Activated CD8-positive, alpha-beta memory T cell treated with anti-CD3 and anti-CD28 coated beads for 1 hour (primary cell): ENCODE measurements at places on chromosomes 2 and 18.

GRCh38 chr2:109171444-109172334, 42.7 kb downstream of the SH3RF3 start:
- DNase-seq: no peak

GRCh38 chr2:184371641-184372040, 226.7 kb upstream of the ZNF804A start:
- DNase-seq: no peak

DNA sequence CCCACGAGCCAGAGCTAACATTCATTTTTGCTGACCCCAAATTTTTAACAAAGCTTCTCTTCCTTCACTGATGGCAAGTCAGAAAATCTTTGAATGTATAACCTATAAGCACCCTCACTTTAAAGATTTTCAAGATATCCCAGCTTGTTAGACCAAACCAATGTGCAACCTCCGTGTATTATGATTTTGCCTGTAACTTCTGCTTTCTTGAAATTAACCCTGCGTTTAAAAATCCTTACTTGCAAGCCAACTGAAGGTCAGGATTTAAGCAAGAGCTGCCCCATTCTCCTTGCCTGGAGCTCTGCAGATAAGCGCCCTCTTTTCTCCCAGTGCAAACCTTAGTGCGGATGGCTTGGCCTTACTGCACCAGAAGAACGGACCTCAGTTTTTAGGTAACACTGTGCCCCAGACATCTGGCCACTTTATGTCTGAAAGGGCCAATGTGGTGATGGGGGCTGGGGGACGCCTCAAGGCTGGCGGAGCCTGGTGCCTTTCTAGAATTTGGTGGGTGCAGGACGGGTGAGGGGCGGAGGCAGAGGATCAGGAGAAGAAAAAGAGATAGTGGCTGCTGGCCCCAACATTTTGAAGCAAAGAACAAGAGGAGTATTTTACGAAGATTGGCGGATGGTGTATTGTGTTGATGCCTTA, 805 bp upstream of the TNFRSF11A start:
- DNase-seq: no peak

DNA sequence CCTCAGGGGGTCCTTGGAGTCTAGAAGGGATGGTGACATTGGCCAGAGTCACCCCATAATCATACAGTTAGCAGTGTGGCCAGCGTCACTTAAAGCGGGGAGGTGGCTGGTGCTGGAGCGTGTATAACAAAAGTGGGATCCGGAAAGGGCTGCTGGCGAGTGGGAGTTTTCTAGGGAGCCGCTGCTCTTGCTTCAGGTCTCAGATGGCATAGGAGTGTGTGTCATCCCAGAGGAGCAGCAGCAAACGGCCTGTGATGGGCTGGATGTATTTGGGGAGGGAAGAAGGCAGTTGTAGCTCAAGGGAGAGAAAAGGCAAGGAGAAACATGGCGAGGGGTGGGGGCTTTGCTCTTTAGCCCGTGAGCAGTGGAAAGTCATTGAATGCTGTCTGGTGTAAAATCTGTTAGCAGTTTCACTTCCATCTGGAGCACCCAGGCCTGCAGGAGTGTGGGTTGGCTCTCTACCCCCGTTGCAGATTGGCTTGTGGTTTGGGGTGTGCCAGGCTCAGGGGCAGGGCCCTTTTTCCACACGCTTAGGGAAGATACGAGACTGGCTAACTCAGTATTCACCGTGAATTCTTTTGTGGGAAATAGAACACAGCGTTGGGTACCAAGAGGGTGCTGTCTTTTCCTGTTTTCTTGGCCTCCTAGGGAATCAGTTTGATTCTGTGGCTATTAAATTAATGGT, 120.5 kb downstream of the AGAP1 start:
- DNase-seq: no peak

- no peak for DNase-seq
Observed at GRCh38 chr2:129748250-129748649, 231.2 kb upstream of the RAB6C start.

DNA sequence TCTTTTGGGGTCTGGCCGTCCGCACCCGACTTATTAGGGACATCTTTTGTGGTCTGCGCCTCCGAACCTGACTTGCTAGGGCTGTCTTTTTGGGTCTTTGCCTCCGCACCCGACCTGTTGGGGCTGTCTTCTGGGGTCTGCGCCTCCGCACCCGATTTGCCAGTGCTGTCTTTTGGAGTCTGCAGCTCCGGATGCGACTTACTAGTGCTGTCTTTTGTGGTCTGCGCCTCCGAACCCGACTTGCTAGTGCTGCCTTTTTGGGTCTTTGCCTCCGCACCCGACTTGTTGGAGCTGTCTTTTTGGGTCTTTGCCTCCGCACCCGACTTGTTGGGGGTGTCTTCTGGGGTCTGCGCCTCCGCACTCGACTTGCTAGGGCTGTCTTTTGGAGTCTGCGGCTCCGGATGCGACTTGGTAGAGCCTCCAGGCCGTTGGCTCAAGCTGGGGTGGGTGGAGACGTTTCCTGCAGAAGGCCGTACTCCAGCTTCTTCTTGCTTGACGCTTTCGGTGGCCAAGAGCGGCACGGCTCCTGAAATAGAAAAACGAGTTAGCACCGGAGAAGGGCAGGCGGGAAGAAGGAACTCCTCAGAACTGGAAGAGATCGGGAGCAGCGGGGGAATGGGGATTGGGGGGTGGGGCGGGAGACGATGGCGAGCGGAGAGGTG, 498 bp downstream of the TGOLN2 start:
- DNase-seq: peak; percentile 33

- DNase-seq: no peak
Observed at GRCh38 chr2:11559786-11560155, 25.9 kb downstream of the GREB1 start.

- DNase-seq: no peak
Observed at GRCh38 chr2:25576596-25576995, 96.8 kb downstream of the DTNB start.

DNA sequence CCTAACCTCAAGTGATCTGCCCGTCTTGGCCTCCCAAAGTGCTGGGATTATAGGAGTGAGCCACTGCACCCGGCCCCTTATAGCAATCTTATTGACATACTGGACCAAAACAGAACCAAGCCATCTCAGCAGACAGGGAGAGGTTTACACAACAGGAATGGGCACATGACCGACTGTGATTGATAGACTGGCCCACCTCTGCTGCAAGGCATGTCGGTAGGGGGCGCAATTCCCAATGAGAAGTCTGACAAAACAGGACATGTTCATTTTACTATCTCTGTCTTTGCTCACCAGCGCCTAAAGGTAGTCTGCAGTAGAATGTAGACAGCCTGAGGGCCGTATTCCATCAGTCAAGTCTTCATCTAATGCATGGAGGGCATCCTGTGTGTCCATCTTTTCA, 2.0 kb downstream of the LYPD6B start:
- DNase-seq: peak; percentile 37

- DNase-seq: no peak
Observed at GRCh38 chr2:112166806-112167499, 28.8 kb downstream of the FBLN7 start.

- DNase-seq: no peak
Observed at GRCh38 chr18:70207181-70207580, 1.7 kb upstream of the RTTN start.

- DNase-seq: no peak
Observed at GRCh38 chr2:85545780-85546240, 6.8 kb downstream of the MAT2A start.

DNA sequence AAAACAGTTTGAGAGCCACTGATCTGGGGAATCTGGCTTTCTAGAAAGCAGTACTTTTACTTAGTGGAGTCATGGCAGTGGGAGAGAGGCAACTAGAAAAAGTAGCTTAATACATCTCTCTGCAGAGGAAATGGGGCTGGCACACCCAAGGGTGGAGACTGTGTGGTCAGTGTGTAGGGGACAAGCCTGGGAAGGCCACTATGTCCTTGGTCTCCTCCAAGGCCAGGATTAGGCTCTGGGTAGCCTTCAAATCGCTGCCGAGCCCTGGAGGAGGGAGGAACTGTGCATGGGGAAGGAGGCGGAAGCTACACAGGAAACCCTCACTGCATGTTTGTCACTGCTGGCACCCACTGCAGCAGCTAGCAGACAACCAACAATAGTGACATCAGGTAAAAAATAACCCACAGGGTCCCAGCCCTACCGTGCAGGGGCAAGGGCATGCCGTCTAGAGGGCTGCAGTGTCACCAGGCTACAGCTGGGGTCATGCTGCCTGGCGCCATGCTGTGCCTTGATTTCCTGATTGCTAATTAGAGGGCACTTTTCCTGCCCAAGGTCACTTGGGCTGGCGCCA, 34.8 kb downstream of the LBH start:
- DNase-seq: peak; percentile 25

GRCh38 chr18:24846138-24846537, 385.7 kb downstream of the HRH4 start:
- no peak for DNase-seq

DNA sequence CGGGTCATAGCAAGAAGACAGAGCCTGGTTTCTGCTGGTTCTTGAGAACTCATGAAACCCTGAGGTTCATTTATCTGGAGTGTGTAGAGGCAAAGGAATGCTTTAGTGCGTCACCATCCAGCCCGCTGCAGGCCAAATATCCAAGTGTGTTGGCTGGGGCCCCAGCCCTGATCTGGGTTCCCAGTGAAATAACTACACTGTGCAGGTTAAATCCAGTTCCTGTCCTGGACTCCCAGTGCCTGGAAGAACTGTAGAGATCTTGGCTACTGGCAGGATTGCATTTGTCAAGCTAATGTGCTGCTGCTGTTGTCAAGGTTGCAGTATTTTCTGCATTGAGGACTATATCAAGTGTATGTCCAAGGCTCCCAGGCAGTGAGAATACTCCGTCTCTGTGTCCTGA, 89.9 kb downstream of the MAPK4 start:
- no peak for DNase-seq

DNA sequence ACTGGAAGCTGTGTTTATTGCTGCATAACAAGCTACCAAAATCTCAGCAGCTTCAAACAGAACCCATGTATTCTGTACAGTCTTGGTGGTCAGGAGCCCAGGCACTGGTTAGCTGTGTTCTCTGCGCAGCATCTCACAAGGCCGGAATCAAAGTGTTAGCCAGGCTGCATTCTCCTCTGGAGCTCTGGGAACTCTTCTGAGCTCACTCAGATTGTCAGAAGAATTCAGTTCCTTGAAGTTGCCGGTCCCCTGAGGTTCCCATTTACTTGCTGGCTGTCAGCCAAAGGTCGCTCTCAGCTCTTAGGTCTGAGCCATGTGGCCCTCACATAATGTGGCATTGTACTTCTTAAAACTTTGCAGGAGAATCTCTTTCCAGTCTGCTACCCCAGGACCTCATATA, 123.6 kb upstream of the SMIM21 start:
- no peak for DNase-seq

- DNase-seq: no peak
Observed at GRCh38 chr2:25448808-25449207, 107.1 kb upstream of the DNMT3A start.

DNA sequence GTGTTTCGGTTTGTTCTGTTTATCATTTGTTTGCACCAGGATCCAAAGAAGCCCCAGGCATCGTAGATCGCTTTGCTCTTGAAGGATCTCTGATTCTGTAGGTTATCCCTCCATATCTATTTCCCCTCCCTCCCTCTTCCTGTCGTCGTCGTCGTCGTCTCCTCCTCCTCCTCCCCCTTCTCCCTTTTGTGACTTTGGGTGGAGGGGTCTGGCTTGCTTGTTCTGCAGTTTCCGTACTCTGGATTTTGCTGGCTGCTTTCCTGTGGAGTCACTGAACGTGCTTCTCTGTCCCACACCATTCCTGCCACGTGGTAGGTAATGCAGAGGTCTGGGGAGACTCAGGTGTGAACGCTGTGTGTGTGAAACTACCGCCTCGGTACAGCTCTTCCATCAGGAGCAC, 225.0 kb downstream of the LDLRAD4 start:
- no peak for DNase-seq

DNA sequence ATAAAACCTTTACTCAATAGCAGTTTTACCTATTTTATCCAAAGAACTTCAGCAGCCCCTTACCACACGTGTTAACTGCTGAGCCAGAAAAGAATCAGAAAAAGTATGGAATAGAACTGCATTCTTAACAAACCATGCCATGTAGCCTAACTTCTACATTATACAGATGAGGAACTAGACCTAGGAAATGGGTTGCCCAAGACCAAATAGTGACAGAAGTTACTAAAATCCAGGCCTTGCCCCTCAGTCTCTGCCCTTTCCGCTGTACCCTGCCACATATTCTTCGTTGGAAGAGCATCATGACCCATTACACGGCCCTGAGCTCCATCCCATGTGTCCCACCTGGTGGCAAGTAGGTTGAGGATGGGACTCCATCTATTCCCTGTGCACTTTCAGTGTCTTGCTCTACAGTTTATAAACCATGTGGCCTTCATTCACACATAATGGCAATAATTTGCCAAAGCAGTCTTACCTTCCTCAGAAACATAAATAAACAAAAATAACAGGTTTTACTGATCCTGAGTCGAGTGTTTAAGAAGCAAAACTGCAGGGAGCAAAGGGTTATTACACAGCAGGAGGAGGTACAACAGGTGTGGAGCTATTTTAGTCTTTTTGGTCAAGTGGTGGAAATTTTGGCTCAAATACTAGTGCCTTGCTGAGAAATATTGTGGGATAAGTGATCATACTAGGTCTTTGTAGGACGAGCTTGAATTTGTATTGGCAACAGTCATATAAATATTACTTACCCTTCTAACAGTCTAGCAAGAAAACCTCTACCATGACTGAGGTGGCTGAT, 46.5 kb downstream of the HNRNPLL start:
- no peak for DNase-seq
